Activated T-cell treated with anti-CD3 and anti-CD28 coated beads for 1 hour (primary cell): ENCODE measurements at places on chromosomes 6 and 20.

DNA sequence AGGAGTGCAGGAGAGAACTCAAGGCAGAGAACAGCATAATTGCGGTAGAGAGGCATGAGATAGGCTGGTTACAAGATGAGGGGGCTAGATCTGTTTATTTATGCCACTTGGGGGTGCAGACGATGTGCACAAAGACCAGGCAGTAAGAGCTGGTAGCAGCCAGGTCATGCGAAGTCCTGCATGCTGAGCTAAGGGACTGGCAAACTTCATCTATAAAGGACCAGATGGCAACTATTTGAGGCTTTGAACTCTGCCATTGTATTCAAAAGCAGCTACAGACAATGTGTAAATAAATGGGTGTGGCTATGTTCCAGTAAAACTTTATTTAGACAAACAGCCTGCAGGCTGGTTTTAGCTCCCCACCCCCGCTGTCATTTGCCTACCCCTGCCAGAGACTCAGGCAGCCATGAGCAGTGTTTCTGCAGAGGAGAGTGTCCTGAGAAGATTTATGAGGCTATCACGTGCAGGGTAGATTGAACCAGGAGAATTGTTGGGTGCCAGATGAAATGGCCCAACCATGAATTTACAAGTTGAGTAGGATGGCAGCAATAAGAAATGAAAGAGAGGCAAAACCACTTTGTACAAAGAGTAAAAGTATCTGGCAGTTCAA lies 253.4 kb upstream of the MOCS1 start:
- DNase-seq, result no peak

GRCh38 chr20:50551288-50551687 lies 41.1 kb downstream of the PTPN1 start:
- DNase-seq, result no peak

DNA sequence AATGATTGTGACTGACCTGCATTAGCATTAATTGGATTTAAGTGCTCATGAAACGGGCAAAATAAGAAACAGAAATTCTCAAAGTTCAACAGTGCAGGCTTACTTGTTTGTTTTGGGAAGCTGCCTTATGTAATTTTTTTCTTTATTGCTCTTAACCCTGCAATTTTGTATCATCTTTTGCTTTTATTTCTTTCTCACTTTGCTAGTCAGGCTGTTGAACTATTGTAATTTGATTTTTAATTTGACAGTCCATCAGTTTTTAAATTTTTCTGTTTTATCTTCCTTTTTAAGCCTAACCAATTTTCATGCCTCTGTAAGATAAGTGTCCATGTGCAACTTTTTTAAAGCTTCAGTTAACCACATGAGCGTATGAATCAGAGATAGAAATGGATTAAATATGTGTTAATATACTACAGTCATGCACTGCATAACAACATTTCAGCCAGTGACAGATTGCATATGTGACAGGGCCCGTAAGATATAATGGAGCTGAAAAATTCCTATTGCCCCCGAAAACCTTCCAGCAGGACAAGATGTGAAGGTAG lies 44.6 kb downstream of the PEX7 start:
- DNase-seq, result no peak

DNA sequence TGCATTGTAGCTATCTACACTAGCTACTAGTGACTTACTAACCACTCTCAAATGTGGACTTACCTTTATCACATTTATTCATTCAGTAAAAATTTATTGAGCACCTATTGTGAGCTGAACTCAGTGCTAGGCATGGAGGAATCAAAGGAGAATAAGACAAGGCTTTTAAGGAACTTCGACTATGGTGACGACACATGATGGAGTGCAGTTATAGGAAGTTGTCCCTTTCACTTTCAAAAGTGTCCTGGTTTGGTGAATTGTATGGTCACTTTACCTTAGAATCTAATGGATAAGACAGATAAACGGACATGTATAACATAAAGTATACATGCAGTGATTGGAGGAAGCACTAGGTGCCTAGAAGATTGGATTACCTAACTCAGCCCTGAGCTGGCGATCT lies 4.3 kb downstream of the AKAP7 start:
- no peak for DNase-seq

DNA sequence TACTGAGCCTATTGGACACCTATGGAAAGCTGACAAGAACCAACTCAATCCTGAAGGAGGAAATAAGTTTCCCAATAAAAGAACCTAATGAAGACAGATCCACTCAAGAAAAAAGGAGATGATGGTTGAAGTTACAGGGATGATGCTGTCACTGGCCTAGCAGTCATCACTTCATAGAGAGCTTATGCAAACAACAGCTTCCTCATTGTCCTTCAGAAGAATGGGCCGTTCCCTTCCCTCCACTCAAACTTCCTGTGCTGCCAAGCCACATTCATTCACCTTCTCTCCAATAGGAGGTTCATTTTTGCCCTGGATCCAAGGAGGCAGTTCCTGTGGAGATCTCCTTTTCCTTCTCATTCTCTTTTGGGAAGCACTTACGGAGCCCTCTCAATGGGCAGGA lies 13.8 kb upstream of the PM20D2 start:
- no peak for DNase-seq

DNA sequence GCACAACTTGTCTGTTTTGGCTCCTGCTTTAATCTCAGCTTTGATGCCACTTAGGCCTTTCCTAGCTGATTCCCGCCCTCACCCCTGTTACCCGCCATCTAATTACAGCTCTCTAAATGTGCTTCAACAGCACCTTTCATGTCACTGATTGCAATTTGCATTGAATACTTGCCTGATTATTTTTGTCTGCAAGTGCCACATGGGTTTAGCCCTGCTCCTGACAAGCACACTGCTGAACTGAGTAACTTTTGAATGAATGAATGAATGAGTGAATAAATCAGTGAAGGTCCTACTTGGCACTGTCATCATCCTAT lies 591 bp upstream of the DCBLD1 start:
- DNase-seq, result no peak

- no peak for DNase-seq
Measured at GRCh38 chr20:46255440-46256104, 52.7 kb downstream of the CDH22 start.

GRCh38 chr6:72262254-72262653 lies 359.6 kb upstream of the KCNQ5 start:
- no peak for DNase-seq

GRCh38 chr6:121437851-121438651 lies 2.6 kb downstream of the GJA1 start:
- no peak for DNase-seq

GRCh38 chr20:4809707-4810106 lies 88.0 kb downstream of the PRND start:
- DNase-seq, result no peak

DNA sequence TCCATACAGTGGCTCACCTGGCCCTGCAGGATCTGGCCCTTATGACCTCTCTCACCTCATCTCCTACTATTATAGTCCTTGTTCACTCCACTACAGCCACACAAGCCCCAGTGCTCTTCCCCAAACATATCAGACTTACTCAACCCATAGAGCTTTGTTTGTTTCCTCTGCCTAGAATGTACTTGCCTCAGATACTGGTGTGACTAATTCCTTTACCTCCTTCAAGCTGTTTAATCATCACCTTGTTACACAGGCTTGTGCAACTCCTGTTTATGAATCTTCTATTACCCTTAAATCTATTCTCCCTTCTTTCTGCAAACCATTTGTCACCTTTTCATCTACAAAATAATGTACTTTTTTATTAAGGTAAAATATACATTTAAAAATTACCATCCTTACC lies 3.2 kb downstream of the DEFB125 start:
- no peak for DNase-seq

DNA sequence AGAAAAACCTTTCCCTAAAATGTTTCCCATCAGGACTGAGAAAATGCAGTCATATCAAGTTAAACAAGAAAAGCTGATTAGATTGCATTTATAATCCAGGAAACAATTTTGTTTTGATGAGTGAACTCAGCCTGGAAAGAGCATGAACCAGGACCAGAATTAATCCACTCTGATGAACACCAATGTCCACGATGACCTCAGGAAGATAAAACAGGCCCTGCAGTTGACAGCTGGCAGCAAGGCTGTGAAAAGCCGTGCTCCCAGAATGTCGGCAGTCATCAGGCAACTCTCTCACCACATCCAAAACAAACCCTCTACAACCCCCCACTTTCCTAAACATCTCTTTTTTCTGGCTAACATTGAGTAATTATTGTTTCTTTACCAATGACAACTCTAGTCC lies 74.0 kb upstream of the PROKR2 start:
- no peak for DNase-seq
